SK-N-DZ (cell line): ENCODE measurements at places on chromosomes 12 and 14.

- peak; percentile 54 for DNase-seq
Measured at GRCh38 chr12:49201595-49202295, 12.9 kb upstream of the TUBA1A start.

DNA sequence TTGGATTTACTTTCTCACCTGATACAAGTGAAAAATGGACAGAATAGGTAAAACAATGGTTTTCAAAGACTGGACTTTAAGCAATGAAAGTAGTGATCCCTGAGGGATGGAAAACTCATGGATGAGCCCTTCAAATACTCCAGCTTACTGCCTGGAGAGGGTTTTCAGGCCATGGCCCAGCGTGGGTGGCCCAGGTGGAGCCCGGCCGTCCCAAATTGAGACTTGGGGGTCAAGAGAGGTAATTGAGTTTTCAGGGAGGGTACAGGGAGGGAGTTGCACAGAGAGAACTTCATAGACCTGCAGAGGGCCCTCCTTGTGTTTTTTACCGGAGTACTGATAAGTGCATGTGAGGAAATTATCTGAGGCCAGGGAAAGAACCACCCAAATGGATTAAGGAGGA, 37.2 kb downstream of the RAN start:
- no peak for DNase-seq

- no peak for DNase-seq
Measured at GRCh38 chr12:122845041-122845864, 10.0 kb downstream of the HIP1R start.

DNA sequence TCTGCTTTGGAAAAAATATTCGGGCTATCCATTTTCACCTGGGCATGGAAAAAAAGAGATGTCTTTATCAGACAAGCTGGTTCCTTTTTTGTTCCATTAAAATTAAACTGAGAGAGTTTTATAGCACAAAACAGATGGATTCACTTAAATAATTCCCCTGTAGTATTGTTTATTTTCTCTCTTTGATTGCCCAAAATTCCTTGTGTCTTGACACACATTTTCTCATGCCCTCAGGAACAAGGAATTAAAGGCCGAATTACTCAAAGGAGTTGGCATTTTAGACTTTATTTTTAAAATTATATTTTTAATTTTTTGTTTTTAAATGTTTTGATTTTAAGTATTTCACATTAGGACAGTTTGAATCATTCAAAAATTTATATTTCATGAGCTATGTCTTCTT, 69.6 kb upstream of the SLCO1C1 start:
- DNase-seq = no peak
